H7 (cell line): ENCODE measurements at places on chromosomes 1 and 21.
A peak's percentile ranks its signal among the peaks of the same experiment; 100 is the strongest.

GRCh38 chr1:172288581-172288980 lies 131.9 kb upstream of the C1orf105 start:
- no peak for DNase-seq

DNA sequence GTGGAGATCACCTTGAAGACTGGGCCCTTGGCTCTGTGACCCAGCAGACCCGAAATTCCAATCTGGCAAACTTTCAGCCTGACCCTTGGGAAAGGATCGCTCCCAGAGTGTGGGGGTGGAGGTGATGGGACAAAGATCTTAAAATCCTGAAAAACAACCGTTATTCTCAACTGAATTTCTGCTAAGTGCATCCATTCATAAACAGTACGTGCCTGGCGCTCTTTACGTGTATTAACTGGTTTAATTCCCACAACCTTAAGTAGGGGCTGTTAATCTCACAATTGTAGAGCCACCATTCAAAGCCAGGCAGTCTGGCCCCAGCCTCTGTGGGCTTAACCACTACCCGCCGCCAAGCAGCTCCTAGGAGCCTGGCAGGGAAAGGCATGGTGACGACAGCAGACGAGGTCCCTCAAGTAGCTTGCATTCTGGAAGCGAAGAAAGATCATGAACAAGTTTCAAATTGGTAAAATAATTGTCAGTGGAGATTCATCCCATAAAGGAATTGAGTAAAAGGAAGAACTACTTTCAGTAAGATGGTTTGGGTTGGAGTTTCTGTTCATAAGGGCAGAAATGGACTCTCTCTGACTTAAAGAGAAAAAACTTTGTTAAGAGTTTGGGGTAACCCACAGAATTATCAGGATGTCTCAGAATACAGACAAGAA lies 11.4 kb upstream of the RGS16 start:
- peak; percentile 68 for DNase-seq

DNA sequence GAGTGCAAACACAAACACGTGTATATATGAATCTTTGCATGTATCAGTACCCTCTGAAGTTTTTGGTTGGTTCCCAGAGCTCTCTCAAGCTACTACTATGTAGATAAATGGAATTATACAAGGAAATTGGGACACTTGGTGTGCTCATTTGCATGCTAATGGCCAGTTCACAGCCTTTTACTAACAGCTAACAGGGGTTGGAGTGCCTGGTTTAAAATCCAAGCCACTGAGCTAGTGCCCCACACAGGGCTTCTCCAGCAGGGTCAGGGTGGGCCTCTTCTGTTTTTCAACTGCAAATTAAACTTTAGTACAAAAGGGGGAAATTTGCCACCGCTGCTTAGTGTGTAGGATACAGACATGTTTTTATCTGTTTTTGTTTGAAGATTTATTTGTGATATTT lies 121.0 kb downstream of the ATP5PO start:
- DNase-seq: peak; percentile 52

GRCh38 chr1:4084048-4084431 lies 184.0 kb upstream of the C1orf174 start:
- DNase-seq: no peak
